ENCODE measurements at places on chromosomes 3 and 15.

- DNase-seq, result no peak
Observed at GRCh38 chr3:44885618-44886017, 11.2 kb downstream of the TGM4 start.

- DNase-seq, result no peak
Observed at GRCh38 chr3:12444582-12445471, 39.5 kb upstream of the TSEN2 start.

GRCh38 chr3:107850681-107851080 is 240.2 kb downstream of the CD47 start:
- no peak for DNase-seq

GRCh38 chr3:58559586-58559985 is 17.6 kb downstream of the FAM107A start:
- DNase-seq, result no peak

DNA sequence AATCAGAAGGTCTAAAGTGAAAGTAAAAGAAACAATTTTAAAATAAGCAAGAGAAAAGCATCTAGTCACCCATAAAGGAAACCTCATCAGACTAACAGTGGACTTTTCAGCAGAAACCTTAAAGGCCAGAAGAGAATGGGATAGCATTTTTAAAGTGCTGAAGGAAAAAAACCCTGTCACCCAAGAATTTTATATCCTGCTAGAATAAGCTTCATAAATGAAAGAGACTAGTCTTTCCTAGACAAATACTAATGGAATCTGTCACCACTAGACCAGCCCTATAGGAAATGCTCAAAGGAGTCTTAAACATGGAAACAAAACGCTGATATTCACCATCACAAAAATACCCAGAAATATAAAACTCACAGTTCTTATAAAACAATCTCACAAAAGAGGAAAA is 46.9 kb downstream of the TAMM41 start:
- DNase-seq, result no peak

DNA sequence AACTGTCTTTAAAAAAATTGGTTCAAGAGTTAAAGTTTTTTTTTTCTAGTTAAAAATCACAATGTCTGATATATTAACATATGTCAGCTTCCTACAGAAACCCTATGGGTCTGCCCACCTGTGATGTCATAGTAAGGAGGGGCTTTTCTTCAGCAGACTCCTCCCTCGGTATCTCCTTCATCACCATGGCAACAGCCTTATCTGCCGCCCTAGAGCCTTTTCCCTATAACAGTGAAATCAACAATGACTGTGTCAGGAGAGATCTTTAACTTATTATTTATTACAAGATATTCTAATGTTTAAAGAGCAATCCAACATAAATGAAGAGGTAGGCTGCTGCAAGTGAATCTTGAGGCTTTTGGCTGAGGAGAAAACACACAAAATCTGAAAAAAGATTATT is 138.7 kb downstream of the PEX5L start:
- no peak for DNase-seq

DNA sequence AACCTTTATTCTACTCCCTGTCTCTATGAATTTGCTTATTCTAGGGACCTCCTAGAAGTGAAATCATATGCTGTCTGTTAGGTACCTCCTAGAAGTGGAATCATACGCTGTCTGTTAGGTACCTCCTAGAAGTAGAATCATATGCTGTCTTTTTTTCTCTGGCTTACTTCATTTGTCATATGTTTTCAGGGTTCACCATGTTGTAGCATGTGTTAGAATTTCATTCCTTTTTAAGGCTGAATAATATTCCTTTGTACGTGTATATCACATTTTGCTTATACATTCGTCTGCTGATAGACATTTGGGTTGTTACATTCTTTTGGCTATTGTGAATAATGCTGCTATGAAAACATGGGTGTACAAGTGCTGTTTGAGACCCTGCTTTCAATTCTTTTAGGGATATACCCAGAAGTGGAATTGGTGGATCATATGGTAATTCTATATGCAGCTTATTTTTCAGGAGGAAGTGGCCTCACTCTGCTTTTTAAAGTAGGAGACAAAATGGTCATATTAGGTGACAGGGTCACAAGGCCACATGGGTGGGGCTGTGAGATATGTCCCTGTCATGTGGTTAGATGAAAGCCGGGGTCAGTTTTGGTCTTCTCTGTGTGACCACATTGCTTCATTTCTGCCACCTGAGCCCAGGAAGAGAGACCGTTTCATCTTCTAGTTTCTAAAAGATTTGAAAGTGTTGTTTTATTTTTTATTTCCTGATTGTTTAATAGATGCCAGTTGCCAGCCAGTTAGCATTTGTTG is 76.7 kb downstream of the FLNB start:
- DNase-seq, result no peak

GRCh38 chr3:51585197-51585596 is 46.7 kb downstream of the RAD54L2 start:
- DNase-seq, result no peak

DNA sequence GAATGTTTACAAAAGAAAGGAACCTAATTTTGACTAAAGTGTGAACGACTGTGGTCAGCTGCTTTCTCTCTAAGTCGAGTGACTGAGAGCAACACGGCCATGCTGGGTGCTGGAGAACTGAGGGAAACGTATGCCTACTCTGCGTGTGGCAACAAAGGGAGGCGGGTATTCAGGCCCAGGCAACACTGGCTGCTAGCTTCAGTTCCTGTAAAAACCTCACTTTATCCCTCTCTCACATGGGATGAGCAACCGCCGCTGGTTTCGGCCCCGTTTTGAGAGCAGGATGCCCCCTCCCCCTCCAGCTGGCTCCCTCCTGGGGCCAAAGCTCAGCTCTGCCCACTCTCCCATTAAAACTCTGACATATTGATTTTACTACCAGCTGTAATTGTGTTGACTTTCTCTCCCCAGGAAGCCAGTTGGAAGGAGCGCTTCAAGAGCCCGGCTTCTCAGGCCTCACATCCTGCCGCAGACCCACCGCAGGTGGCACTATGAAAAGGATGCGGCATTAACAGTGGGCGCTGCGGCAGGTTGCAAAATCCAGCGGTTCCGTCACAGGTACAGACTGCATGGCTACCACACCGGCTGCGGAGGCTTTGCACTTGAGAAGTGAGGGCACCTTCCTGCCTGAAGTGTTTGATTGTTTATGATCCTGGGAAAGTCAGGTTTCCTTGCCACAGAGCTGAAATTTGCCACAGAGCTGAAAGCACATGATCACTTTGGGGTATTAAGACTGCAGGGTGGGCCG is 12.7 kb downstream of the PLXND1 start:
- no peak for DNase-seq

DNA sequence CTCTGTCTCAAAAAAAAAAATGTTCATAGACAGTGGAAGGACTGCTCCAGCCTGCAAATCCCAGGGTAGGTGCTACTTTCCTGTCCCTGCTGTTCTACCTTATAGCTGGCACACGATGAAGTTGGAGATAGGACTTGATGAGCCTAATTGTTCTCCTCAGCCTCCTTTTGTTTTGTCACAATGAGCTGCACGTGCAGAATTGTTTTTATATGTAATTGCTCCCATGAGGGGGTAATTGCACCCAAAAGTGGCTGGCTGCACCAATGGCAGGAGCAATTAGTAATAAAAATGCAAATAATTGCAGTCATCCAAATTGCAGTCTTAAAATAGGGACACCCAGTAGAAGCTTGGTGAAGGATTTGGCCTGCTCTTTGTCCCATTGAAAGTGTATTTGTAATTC is 63.0 kb upstream of the PFN2 start:
- DNase-seq, result no peak

- no peak for DNase-seq
Observed at GRCh38 chr3:97932387-97932801, 39.8 kb downstream of the RIOX2 start.

DNA sequence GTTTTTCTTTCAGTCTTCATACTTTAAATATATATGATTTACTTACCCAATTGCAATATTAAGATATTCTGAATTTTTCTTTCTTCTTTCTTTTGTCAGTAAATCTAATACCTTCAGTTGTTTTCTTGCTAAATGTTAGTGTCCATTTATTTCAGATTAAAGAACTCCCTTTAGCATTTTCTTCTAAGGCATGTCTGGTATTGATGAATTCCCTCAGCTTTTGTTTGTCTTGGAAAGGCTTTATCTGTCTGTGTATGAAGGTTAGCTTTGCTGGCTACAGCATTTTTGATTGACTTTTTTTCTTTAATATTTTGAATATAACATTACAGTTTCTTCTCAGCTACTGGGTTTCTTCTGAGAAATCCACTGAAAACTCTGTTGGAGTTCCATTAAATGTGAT is 64.0 kb upstream of the PLSCR4 start:
- DNase-seq, result no peak

DNA sequence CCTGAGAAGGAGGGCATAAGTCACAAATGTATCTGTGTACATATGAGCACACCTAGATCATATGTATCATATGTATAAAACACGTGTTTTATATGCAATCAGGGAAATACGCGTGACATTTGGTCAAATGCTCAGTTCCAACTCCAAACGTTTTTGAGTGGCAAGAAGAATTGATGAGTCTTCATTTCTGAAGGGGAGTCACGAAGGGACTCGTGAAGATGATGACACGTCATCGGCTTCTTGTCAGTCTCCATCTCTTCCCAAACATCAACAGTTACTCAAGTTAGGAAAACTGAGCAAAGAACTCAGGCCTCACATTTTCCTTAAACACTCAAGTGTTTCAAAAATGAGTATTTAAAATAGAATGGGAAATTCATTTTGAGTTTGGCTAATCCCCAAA is 79.4 kb downstream of the B3GNT5 start:
- DNase-seq, result no peak

DNA sequence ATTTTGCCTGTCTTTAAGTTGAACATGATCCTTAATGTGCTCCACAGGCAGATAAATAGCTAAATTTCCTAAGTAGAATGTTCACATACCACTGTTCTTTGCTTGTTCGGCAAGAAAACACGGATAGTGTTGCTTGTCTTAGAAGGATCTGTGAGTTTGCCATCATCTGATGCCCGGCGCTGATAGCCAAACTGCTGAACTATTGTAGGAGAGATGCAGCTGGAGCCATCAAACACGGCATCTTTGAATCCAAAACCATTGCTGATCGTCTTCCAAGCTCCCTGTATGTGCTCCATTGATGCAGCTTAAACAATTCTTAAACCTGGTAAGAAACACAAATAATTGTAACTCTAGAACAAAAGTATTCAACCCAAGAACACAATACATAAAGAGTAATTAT is 45.5 kb downstream of the RAF1 start:
- no peak for DNase-seq

DNA sequence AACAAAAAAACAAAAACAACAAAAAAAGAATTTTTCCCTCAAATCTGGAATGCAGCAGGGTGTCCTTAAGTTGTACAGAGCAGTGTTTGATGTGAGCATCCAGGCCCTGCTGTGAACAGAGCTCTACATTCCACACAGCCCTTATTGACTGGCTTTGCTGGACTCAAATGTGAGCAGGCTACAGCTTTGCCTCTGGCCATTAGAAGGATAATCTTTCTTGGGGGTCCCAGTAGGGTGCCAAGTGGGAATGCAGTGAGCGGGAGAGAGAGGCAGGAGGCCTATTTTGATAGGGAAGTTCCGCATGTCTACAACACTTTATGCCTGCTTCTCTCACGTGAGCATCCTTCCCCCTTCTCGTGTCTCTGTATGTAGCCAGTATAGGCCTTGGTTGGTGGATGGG is 34.4 kb upstream of the TPRG1 start:
- no peak for DNase-seq

Measured in activated CD8-positive, alpha-beta memory T cell treated with anti-CD3 and anti-CD28 coated beads for 1 hour (primary cell).